ENCODE measurements at places on chromosomes 3 and 15.

- peak; percentile 64 for DNase-seq
Observed at GRCh38 chr3:134640872-134641470, 9.9 kb downstream of the KY start.

DNA sequence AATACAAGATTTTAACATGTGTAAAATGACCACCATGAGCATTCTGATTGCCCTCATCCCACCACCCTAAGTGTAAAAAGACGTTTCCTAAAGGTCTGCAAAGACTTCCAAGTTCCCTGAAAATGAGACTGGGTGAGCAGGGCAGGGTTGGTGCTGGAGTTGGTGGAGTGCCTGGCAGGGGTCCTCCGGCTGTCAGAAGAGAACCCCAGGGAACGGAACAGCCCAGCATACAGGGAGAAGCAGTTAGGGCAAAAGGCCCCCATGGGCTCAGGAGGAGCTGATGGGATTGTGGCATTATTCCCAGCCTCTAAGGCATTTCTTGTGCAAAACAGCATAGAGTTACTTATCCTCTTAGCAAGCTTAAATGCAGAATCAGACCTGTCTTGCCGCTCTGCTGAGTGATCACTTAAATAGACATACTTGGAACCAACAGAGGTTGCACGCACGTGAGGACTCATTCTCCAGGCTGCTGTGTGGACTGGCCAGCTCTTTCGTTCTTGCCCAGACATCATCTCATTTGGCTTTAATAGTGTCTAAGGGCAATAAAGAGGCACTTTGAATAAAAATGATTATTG, 36.0 kb downstream of the XYLB start:
- no peak for DNase-seq

GRCh38 chr3:84136425-84136824, 822.4 kb upstream of the CADM2 start:
- DNase-seq = no peak

- no peak for DNase-seq
Observed at GRCh38 chr3:126526668-126527005, 2.7 kb downstream of the CHST13 start.

DNA sequence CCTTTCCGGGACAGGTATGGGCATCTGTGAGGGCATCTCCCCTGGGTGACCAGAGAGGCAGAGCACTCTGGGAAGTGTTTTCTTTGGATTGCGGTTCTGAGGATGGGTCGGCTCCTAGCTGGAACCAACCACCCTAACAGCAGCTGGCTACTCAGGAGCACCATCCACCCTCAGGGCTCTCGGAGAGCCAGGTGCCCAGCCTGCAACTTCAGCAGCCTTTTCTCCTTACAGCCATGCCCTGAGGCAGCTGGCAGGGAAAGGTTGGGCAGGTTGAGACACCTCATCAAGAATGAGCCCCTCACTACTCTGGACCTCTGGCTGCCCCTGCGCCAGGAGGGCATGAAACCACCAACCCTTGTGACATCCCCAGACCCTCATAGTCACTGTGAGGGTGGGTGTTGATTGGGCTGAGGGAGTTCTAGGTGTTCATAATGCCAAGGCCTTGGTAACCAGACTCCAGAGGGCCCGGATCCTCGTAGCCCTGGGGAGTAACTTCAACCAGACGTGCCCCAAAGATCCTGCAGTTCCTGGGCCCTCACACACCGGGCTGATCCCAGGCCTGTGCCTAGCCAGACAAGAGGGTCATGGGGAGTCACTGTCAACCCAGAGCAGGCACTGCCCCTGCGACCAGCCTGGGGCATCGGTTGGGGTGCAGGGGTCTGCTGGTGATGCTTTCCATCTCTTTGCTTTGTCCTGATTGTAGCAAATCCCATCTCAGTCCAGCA, 114.4 kb upstream of the ABHD17C start:
- DNase-seq = no peak

DNA sequence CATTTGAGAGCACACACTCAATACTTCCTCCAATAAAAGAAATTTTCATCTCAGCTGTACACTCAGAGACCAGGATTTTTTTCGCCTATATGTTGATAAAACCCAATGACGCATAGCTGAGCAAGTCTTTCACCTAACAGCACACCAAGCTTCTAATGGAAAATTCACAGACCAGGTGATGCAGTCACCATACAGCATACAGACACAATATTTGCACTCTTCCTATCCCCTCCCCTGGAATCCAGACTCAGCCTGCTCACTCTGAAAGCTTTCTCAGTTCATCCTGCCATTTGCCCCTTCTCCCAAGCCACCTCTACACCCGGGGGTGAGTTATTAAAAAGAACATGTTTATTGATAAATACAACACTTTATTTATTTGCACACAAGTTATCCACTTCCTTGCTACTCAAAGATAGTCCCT, 1.7 kb downstream of the TBC1D5 start:
- peak; percentile 50 for DNase-seq

- DNase-seq = no peak
Observed at GRCh38 chr3:14512281-14512941, 27.7 kb downstream of the GRIP2 start.

- peak; percentile 37 for DNase-seq
Observed at GRCh38 chr15:32641517-32642059, at the start of gene SCG5. TSS of gene SCG5 (plus strand) at chr15:32641710. CDS start at chr15:32643593, 1,883 bp downstream.

Data from fibroblast of pulmonary artery (primary cell).